Sigmoid colon (tissue), 7 donors: ENCODE measurements at places on chromosomes 12 and 14. TPM values are rescaled to one million over a fixed set of nuclear protein-coding genes. Genes with fewer than 3 reads are reported as not detected.
A peak's percentile ranks its signal among the peaks of the same experiment; 100 is the strongest.

DNA sequence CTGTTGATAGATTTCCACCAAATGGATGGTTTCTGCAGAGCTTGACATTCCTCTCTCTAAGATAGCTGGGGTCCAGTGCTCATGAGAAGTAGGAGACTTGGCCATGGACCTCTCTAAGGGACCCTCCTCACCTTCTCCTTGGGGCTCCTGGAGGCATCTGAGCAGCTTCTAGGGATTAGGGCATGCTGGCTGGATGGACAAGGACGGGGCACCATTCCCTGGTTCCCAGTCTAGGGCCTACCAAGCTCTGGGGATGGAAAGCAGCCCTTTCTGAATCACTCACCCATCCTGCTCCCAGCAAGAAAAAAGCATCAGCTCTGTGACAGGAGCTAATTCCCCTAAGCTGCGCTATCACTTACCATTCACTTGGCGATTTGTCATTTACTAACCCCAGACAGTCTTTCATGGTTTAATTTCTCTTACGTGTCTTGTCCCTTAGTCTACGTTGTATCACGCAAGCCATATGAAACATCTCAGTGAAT lies 39.5 kb downstream of the VWF start:
- no peak for DNase-seq

- no peak for DNase-seq
Measured at GRCh38 chr14:61147381-61147821, 133.7 kb downstream of the TMEM30B start.

DNA sequence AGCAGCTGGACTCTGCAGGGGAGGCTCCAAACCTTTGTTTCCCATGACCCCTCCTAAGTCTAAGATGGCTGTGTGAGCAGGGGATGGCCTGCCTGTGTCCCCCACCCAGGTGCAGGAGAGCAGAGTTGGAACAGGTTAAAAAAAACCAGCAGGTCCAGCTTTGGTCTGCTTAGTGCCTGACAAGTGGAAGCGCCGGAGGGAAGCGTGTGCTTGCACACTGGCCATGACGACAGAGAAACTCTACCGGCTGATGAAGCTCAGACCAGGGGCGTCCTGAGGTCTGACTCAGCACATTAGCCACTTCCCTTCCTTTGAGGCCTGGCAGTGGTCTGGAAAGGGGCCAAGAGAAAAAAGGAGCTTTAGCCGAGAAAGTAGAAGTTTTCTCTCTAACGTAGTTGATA lies 280.1 kb downstream of the VRK1 start:
- peak; percentile 68 for DNase-seq

DNA sequence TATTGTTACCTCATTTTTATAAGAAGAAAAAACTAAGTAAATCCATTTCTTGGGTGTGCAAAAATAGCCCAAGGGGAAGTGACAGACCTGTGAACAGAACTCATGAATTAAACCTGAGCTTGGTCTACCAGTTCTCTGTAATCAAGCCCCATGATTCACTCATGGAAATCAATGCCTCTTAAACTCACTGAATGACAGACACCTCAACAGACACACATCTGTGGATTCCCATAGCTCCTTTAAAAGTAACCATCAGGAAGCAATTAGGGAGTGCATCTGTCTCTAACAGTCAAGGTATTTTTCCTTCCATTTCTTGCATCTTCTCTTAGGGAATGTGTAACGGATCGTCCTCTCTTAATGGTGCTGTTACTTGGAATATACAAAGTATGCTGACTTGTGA lies 215.0 kb upstream of the EEA1 start:
- DNase-seq = no peak

Gene CD163L1
- 0.54 TPM for total RNA-seq

Gene NYNRIN
- 17.4 TPM for total RNA-seq

Gene NTN4
- total RNA-seq = 17.4 TPM

Gene FAM222A
- 1.1 TPM for total RNA-seq
